ENCODE measurements at places on chromosomes 2 and 18.

DNA sequence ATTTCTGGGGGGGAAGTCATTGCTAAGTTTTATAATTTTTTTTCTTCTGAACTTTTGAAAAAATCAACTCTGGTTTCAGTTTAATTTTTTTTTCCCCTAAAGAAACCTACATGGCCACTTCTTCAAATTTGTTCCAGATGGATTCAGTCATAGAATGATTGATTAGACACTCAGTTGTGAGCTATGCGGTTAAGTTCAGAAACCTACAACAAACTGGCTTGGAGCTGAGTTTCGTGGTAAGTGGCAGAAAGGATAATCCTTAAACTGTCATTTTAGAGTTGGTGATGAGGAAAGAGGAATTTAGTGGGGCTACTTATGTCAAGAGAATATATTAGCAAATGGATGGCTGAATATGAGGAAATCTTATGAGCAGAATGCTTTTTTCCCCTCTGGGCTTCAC is 23.7 kb downstream of the EFEMP1 start:
- no peak for DNase-seq

DNA sequence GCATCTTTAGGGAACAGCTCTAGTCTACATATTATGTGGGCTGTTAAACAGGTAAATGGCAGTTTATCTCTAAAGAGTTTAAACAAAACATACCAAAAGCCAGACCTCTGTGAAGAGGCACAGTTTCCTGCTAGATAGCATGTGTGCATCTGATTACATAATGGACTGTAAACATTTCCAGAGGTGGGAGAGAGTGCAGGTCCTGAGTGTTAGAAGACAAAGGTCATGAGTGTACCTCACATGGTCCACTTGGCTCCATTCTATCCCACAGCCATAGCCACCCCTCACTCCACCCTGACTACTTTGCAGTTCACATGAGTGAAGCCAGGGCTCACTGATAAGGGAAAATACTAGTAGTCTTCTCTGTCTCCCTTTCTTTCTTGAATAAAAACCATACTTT is 233.4 kb downstream of the MTX2 start:
- DNase-seq = no peak

DNA sequence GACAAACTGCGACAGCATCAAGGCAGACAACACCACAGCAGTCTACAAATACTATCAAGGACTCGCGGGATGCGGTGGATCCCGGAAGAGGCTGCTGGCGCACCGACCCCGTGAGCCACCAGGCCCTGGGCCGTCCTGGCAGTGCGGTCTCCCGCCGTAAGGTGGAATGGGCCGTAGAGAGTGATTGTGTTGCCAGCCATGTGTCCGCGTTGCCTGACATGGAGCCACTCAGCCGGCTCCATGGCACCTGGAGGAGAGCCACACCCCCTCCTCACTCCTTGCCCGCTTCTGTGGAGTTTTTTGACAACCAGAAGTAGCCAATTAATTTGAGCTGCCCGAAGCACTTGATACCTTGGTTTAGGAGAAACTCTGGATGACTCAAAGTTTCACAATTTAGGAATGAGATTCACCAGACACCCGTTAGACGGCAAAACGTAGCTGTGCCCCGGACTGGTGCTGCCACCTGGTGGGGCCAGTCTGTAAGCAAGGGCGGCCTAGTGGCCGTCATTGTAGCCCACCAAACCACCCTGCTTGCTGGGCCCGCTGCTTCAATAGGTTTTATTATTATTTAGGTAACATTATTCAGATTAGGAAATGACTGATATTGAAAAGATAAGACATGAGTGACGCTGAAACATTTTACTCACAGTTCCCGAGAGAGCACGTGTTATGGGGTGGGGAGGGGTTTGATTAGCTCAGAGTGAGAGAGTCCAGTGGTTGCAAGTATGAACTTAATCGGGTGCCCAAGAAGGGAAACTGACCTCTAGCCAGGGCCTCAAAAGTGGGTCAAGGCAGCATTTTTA is 10.2 kb upstream of the IMP4 start:
- DNase-seq = peak; percentile 88

DNA sequence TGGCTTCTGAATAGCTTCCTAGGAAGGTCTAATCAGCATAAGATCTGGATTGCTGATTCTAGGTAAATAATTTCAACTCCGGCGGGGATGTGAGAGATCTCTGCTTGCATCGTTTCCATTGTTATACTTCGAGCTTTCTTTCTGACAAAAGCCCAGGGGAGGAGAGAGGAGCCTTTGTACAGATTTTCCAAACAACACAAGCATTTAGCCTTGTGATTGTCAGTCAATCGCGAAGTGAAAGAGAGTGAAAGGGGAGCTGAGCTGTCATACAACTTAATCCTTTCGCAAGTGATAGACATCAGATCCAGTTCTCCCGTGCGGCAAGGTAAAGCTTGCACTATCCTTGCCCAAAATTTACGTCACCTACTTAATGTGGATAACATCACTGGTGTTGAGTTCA is 26.2 kb downstream of the RALB start:
- no peak for DNase-seq

- peak; percentile 68 for DNase-seq
These were observed 48.1 kb downstream of the CYRIA start for GRCh38 chr2:16617282-16618266.

DNA sequence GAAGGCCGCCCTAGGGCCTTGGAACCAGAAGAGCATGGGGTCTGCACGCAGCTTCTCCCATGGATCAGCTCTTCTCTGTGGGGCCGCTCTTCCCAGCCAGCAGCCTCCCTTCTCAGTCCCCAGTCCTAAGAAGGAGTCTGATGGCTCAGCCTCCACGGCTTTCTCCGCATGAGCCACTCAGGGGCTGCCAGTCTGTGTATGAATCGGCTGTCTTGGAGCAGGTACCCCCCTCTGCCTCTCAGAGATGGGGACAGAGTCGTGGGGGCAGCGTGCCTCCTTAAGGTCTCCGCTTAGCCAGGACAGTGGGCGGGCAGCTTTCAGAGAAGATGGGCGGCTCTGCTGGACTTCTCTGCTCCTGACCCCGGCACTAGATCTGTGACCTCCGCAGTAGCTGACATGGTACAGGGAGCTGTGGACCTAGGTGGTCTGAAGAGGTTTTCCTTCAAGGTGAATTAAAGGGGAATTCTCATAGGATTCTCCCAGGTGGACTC is 21.6 kb downstream of the INPP5D start:
- no peak for DNase-seq

All from cardiac fibroblast (primary cell).